WERI-Rb-1 (cell line): ENCODE measurements at places on chromosomes 13 and 19.

- no peak for DNase-seq
Observed at GRCh38 chr13:31150315-31150985, 11.3 kb downstream of the HSPH1 start.

- DNase-seq: no peak
Observed at GRCh38 chr19:55067869-55068268, 4.9 kb upstream of the RDH13 start.

- DNase-seq: no peak
Observed at GRCh38 chr13:99553033-99553432, 51.8 kb downstream of the TM9SF2 start.

GRCh38 chr19:540867-541637 lies 2.8 kb upstream of the GZMM start:
- DNase-seq: no peak
